ENCODE measurements at places on chromosomes 5 and 9. TPM values are rescaled to one million over a fixed set of nuclear protein-coding genes. Genes with fewer than 3 reads are reported as not detected.

DNA sequence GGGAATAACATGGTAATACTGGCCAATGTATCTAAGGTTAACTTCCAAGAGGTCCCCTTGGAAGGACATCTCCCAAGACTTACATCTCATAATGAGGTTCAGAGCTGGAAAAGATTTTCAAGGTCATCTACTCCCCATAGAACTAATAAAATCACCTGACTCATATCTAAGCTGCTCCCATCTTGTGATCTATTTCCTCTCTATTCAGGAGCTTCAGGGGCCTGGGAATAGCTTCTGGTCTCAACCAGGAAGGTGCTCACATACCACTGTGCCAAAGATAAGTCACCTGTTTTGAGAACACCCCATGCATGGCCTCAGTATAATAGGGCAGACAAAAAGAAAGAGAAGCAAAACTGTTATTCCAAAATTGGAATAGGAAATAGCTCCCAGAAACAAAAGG is 74.2 kb downstream of the OXCT1 start:
- no peak for DNase-seq

DNA sequence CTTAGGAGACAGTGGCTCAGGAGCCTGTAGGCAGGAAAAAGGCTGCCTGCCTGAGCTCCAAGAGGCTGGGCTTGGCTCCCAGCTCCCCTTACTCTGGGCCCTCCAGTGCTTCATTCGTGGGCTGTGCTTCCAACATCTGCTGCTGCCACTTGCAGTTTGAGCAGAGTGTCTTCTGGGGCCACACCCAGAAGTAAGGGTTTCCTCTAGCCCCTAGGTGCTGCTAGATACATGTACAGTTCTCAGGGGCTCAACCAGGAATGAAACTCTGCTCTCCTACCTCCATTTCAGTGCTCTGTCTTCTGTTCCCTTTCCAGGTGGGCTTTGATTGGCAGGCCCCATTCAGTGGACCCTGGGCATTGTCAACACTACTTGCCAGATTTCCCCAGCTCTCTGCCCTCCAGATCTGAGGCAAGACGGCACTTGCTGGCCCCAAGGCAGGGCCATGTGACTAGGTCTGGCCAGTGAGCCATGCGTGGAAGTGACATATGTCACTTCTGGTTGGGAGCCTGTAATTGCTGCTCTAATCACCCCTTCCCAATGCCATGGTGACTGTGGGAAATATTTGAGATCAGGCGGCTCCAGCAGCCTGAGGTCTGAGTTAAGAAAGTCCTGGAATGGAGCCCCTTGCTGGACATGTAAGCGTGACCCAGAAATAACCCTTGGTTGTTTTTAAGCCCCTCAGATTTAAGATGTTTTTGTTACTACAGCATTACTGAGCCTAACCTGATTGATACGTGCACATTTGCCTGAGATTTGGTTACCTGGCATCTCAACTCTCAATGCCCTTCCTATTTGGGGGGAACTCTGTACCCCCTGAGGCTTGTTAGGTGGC is 9.4 kb upstream of the BOD1 start:
- DNase-seq, result no peak

DNA sequence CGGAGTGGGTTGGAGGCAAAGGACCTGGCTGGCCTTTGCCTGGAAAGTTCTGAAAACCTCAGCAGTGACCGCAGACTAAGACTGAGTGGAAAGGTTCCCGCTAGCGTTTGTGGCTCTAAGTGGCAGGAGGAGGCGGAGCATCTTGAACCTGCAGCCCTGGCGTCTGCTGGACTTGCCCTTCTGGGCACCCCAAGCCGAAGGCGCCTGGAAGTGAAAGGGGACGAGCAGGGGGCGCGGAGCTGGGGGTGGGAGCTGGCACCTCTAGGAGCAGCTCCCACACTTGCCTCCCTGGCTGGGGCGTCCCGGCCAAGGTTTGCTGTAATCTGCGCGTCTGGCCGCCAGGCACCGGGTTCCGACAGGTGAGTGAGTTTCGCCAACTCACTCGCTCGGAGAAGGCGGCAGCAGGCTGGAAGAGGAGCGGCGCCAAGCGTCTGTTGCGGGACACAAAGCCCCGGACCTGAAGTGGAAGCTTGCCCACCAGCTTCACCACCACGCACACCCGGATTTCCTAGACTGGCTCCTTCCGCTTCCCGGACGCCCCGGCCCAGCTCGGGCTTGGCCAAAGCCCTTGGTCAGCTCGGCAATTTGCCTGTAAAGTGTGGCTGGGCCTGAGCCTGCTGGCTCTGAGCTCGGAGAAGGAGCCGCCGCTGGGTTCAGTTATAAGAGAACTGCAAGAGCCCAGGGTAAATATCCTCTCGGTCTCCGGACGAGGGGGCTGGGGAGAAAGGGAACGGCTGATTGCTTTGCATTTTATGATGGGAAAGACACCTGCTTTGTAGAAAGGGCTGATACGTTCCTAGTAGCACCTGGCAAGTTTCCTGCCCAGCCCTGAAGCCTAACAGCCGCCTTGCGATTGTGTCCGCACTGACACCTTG is at the start of gene GNA14:
TSS of gene GNA14 (minus strand) at position 89 of the 875 bp plus-strand sequence. CDS start 529 bp downstream, outside the sequence.
- DNase-seq, result peak; percentile 37

- no peak for DNase-seq
These were observed 23.4 kb upstream of the GFPT2 start for GRCh38 chr5:180376511-180376910.

OTP gene
- not detected for total RNA-seq

DNA sequence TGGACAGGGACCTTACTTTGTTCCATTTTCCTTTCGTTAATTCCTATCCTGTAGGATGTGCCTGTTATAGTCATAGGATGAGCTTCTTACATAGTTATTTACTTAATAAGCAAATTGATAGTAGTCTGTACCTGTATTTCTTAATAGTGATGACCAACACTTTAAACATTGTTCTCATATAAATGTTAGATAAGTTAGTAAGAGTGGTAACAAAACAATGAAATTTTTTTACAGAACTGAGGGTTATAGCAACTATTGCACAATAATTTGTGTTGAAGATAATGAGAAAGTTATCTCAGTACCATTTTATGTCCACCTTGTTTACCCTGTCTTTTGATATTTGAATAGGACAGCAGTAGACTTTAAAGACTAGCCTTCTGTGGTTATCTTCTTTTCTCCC is 162.9 kb upstream of the ELL2 start:
- no peak for DNase-seq

IPO11 gene
- total RNA-seq, result 28.3 TPM

CCNO gene
- total RNA-seq, result 14.4 TPM

DNA sequence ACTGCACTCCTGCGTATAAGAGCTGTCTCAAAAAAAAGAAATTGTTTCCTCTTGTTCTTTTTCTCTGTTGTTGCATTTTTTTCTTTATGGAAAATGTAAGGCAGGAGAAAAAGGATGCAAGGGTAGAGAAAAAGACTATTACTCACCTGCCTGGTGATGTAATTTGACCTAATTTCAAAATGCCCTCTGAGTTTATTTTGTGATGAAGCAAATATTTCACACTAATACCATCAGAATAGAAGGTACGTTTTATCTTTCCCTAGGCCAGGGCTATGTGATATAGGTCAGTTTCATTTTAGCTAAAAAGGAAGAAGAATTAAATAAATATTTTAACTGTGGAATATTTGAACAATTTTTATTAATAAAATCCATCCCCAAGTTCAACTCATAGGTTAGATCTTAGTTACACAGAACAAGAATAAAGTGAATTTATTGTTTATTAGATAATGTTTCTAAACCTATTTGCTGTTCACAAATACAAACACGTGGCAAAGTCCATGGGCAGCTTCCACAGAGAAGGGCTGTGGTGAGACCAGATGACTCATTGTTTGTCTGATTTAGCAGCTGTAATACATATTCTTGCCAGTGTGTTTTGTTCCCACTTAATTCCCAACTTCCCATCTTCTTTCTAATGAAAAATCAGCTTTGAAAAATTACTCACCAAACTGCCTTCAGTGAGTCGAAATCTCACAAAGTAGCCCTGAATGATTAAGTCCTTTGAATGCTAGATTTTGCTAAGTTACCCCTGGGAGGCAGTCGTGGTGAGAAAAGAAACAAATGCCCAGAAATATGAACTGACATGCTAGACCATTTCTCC is 52.8 kb upstream of the CCDC112 start:
- peak; percentile 67 for DNase-seq

ORM2 gene
- total RNA-seq, result 2.8 TPM

GRCh38 chr5:72647806-72648205 is 140.6 kb upstream of the ZNF366 start:
- DNase-seq, result no peak

- DNase-seq, result no peak
These were observed 97.8 kb downstream of the MAST4 start for GRCh38 chr5:66694036-66694435.

GRCh38 chr5:155750101-155750500 is 576.9 kb upstream of the SGCD start:
- DNase-seq, result no peak

DNA sequence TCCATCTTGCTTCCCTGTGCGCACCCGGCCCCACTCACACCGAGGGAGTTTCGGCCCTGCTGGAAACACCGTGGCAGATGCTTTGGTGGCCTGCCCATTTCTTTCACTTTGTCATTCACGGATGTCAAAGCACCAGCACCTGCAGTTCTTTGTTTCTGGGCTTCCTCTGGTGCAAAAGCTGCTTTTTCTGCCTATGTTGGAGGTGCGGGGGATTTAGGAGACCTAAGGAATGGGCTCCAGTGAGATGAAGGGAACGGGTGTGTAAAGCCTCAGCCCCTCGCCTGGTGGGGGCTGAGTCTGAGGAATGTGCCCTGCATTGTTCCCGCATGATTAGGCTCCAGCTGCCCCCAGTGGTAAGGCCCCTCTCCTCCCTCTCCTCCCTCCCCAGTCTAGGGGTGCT is 62.3 kb downstream of the THBS4 start:
- DNase-seq, result no peak

TNFSF15 gene
- 2.2 TPM for total RNA-seq

- DNase-seq, result peak; percentile 41
These were observed 76.1 kb downstream of the ARRDC3 start for GRCh38 chr5:91307048-91307447.

DNA sequence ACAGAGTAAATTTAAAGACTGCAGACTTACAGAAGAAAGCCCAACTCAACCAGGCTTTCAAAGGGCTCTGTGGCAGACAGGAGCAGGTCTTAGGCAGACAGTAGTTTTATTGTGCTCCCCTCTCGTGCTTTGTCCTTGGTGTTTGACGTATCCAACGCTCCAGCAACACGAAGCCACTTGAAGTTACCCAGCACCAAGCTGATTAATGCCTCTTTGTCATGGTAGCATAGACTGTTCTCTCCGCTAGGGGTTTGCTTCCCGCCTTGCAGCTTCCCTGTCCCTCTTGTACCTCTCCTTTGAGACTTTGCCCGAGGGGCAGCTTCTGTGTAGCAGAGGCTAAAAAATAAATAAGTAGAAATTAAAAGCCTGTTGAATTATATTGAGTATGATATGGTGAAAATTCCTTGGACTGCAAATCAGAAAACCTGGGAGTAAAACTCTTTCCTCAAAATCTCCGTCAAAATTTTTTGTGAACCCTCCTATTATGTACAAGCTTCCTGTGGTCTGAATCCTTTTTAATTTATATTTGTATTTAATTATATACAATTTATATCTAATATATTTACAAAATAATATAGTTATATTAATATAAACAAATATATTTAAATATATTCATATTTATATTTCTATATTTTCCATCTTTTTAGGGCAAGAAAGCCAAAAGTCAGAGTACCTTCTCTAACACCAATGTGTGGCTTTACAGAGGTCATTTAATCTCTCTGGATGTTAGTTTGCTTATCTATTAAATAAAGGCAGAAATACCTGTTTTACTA is 405.4 kb downstream of the DMAC1 start:
- DNase-seq, result no peak

LCN12 gene
- 10.0 TPM for total RNA-seq

DNA sequence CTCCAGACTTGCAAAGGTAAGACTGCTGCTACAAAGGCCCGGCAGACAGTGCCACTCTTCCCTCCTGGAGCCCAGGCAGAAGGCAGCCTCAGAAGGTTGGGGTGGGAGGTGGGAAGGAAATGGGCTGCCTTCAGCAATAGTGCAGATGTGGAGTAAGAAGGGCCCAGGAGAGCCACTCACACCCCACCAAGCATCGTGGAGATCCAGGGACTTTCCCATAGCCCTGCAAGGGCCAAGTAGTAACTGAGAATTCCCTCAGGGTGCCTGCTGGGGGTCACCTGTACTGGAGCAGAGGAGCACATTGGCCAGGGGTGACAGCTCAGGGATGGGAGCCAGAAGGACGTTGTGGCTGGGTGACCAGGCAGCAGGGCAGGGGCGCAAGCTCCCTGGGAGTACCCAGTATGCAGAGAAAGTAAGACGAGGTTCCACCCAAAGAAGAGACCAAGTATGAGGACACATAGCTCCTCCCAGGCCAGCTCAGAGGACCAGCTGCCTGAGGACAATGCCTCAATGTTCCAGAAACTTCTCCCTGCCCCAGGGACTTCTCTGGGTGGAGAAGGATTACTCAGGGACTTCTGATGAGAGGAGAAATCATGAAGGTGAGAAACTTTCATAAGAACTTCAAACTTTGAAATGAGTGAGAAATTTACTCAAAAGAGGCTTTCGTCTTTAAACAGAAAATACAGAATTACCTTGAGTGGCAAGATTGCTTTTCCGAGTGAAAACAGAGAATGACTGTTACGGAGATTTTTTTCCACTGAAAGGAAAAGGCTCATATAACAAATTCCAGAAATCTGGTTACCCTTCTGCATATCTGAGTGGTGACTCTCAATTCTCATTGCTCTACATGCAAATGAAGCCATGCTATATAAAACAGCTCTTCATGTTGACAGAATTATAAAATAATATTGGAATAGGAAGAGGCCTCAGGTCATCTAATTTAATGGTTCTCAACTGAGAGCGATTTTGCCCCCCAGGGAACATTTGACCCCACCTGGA is 87.9 kb upstream of the TRIO start:
- DNase-seq, result no peak

GRIN1 gene
- 0.83 TPM for total RNA-seq

C9orf43 gene
- 0.37 TPM for total RNA-seq

GABRA6 gene
- not detected for total RNA-seq

- no peak for DNase-seq
These were observed 71.6 kb downstream of the NNT start for GRCh38 chr5:43674536-43674935.

- DNase-seq, result no peak
These were observed 123.2 kb downstream of the JAKMIP2 start for GRCh38 chr5:147659166-147659929.

- peak; percentile 62 for DNase-seq
These were observed 825 bp upstream of the TOR4A start for GRCh38 chr9:137276473-137277328.

GBGT1 gene
- total RNA-seq, result 26.5 TPM

DNA sequence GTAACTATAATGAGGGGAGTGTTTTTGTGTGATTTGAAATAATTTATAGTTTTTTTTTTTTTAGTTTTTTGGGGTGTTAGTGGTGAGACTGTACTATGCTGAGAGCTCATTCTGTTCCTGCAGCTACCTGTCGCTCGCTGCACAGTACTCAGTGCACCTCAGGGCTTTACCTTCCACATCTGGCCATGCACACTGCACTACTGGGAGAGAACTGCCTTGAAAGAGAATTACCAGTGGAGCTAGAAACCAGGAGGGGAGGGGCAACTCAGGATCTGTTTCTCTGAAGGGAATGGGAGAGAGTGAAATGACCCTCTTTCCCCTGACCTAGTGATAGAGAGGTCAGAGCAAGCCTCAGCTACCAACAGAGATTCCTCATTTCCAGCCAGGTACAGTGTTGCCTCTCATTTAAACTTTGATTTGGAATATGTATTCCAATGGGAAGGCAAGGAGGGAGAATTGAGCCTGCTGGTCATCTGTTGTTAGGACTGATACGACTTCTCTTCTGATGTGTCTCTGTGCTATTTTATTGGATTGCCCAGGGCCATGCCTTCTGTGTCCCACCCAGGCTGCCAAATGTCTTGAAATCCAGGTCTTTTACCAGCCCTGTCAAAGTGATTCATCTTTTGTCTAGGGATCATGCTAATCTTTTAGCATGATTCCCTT is 8.9 kb downstream of the ATG10 start:
- no peak for DNase-seq

Measured in mucosa of gallbladder (tissue), 1 donor.